Effector memory CD4-positive, alpha-beta T cell (primary cell): ENCODE measurements at places on chromosomes 3 and 15.

GRCh38 chr3:31249545-31249944 is 283.2 kb upstream of the STT3B start:
- no peak for DNase-seq

- no peak for DNase-seq
Observed at GRCh38 chr15:88606070-88606794, 14.9 kb upstream of the AEN start.

- no peak for DNase-seq
Observed at GRCh38 chr15:57797110-57797509, 90.6 kb downstream of the POLR2M start.

GRCh38 chr3:11718637-11719405 is 75.1 kb upstream of the VGLL4 start:
- DNase-seq: no peak

DNA sequence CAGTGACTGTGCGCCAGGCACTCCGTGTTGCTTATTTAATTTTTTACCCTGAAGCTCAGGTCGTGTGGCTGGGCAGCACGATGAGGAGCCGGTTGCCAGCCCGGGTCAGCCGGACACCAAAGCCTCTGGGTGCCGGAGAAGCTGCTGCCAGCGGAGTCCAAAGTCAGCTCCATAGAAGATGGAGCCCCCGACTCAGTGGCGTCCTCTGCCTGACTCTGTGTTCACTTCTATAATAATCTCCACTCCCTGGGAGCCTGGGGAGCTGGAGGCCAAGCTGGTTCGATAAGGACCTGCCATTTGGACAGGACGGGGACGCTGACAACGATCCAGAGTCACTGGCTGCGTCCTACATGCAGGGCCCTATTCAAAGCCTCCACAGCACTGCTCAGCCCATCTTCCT is 78.6 kb downstream of the VGLL4 start:
- no peak for DNase-seq

DNA sequence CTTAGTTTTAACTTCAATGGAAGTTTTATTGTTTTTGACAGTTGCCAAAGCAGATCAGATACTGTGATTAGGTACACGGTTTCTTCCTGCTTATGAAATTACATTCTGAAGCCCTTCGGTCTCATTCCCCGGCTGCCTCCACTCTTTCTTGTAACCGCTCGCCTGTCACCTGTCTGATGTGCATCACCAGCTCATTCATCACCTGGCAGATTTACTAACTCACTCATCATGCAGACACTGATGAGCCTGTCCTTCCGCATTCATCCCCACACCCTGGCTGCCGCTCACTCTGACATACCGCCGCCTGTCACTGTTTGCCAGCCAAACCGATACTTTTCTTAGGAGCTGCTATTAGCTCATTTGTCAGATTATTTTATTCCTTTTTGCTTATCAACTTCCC is 82.8 kb upstream of the NSMCE3 start:
- no peak for DNase-seq

DNA sequence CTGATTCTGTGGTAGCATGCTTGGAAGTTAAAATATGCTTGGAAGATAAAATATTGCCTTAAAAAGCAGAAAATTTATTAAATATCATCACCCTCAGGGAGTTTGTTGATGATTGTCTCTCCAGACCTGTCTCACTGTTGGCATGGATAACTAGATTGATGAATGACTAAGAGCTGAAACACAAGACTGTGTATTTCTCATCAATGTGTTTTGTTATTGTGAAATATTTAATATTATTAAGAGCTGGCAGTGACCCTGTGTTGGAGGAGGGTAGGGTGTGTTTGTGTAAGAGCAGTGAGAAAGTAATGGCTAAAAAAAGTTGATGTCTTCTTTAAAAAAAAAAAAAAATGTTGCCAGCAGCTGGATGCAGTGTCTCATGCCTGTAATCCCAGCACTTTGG is 82.2 kb downstream of the ITPR1 start:
- no peak for DNase-seq
